Pancreas (tissue), 10 donors: ENCODE measurements at places on chromosomes 5 and 9. TPM values are rescaled to one million over a fixed set of nuclear protein-coding genes. Genes with fewer than 3 reads are reported as not detected.

Gene OR1Q1
- polyA plus RNA-seq, result not detected

Gene PSMB7
- polyA plus RNA-seq, result 86.8 TPM

Gene PGM5
- polyA plus RNA-seq, result 2.2 TPM

Gene BTNL8
- 0.49 TPM for polyA plus RNA-seq

Gene NTRK2
- 11.3 TPM for polyA plus RNA-seq

Gene SMIM33
- not detected for polyA plus RNA-seq

Gene ACTBL2
- not detected for polyA plus RNA-seq

Gene EDIL3
- 1.3 TPM for polyA plus RNA-seq
